ENCODE measurements at places on chromosomes 13 and 19.

GRCh38 chr13:113918580-113918979 is 54.7 kb upstream of the GAS6 start:
- no peak for DNase-seq

DNA sequence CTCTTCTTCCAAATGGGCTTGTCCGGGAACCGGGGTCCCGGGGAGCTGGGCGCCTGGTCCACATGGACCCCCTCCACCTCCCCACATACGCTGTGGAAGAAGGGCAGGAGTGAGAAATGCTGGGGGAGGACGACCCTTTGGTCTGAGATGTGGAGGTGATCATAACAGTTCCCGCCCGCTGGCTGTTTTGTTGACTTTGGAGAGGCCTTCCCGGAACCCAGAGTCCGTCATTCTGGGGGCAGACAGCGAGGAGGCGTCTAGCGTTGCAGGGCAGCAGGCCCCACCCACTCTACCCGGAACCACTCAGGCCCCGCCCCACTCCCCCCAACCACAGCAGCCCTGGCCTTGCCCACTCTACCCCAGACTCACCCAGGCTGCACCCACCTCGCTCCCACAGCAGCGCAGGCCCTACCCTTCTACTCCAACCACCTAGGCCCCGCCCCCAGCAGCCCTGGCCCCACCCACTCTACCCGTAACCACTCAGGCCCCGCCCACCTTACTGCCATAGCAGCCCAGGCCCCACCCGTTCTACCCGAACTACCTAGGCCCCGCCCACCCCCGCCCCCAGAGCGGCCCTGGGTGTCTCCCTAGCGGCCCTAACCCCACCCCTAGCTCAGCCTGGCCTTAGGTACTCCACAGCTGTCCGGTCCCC is 7.1 kb downstream of the GPR108 start:
- peak; percentile 28 for DNase-seq

- no peak for DNase-seq
Observed at GRCh38 chr13:99916366-99917103, 55.0 kb downstream of the ZIC5 start.

- DNase-seq: no peak
Observed at GRCh38 chr13:21436582-21436981, 22.5 kb downstream of the ZDHHC20 start.

DNA sequence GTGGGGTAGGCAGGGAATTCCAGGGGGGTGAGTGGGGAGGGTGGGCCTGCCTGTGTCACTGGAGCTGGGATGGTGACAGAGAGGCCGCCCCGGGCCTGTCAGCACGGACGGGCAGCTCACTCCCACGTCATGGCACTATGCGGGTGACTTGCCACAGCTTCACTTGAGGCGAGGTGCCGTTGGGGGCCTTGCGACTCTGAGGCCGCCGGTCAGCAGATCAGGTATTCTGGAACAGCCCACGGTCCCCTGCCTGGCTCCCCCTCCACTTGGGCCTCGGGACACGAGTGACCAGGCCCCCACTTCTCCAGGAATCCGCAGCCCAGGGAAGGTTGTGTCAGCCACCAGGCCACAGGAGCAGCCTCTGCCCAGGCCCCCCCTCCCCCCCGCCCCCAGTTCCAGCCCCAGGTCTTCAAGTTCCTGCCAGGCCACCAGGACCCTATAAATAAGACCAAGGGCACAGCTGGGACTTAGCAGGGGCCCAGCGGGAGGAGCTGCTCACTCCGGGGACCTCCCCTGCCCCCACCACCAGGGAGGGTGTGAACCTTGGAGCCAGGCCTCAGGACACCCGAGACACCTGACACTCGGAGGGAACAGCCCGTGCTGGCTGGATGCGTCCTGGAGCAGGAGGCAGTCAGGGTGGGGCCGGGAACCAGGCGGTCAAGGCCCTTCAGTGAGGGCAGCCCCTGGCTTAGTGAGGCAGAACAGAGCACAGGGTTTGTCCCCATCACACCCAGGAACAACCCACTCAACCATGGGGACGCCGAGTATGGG is 2.7 kb upstream of the MIDN start:
- DNase-seq: no peak

- DNase-seq: no peak
Observed at GRCh38 chr13:44432650-44433049, 59.0 kb downstream of the SERP2 start.

- DNase-seq: no peak
Observed at GRCh38 chr13:52001120-52001731, 10.0 kb downstream of the ATP7B start.

GRCh38 chr13:99056381-99057014 is 78.6 kb upstream of the DOCK9 start:
- DNase-seq: no peak

- peak; percentile 30 for DNase-seq
Observed at GRCh38 chr19:3359919-3360420, 6.4 kb upstream of the NFIC start.

- DNase-seq: no peak
Observed at GRCh38 chr19:38870612-38871011, 7.5 kb downstream of the RINL start.

GRCh38 chr13:27565818-27566217 is 54.5 kb downstream of the LNX2 start:
- DNase-seq: no peak

- DNase-seq: no peak
Observed at GRCh38 chr19:30119180-30119908, 177.3 kb downstream of the URI1 start.

- no peak for DNase-seq
Observed at GRCh38 chr13:48680756-48681392, 27.1 kb downstream of the CYSLTR2 start.

DNA sequence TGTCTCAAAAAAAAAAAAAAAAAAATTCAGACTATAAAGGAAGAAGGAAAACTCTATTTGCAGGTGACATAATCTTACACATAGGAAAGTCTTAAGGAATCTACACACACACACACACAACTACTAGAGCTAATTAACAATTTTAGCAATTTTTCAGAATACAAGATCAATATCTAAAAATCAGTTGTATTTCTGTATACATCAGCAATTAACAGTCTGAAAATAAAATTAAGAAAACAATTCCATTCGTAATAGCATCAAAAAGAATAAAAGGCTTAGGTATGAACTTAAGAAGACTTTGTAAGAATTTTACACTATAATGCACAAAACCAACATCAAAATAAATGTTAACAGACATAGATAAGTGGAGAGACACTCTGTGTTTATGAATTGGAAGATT is 15.6 kb upstream of the CALM3 start:
- DNase-seq: no peak

Data from activated naive CD4-positive, alpha-beta T cell treated with Interleukin-2 at 50 U/mL for 16 hours (primary cell).